ENCODE measurements at places on chromosomes 4 and X.
A peak's percentile ranks its signal among the peaks of the same experiment; 100 is the strongest.

GRCh38 chr4:143344774-143345173 is 8.1 kb downstream of the GAB1 start:
- no peak for DNase-seq
- H3K27ac ChIP-seq: peak overlapping the region; percentile 71
- no peaks in the 10 kb centered on the region for H3K36me3 ChIP-seq
- H3K27me3 ChIP-seq: no peaks in the 10 kb centered on the region

GRCh38 chr4:16231570-16232245 is 5.4 kb upstream of the TAPT1 start:
- H3K27me3 ChIP-seq: no peaks in the 10 kb centered on the region
- H3K4me1 ChIP-seq: no peaks in the 10 kb centered on the region
- H3K36me3 ChIP-seq: no peaks in the 10 kb centered on the region
- no peak overlapping the region for H3K27ac ChIP-seq
- no peak overlapping the region for H3K4me3 ChIP-seq

- H3K27ac ChIP-seq: no peak overlapping the region
- H3K27me3 ChIP-seq: no peaks in the 10 kb centered on the region
- no peaks in the 10 kb centered on the region for H3K4me1 ChIP-seq
- H3K4me3 ChIP-seq: no peak overlapping the region
- no peaks in the 10 kb centered on the region for H3K36me3 ChIP-seq
These were observed 96.4 kb upstream of the HS3ST1 start for GRCh38 chr4:11525085-11525484.

DNA sequence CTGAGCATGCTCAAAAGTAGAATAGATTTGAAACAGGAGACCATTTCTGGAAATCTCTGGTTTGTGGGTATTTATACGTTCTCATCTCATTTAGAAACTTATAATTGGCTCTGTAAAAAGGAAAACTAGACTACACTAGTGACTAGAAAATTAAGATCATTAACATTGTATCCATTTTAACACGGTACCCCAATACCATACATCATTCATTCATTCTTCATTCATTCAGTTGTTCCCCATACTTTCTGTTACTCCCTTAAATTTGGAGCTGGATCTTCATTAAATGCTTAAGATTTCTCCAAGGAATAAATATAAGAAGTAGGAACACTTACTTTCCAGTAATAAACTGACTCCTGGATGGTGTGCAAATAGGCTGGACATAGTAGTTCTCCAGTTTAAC is 1.3 kb downstream of the ARSJ start:
- peak overlapping the region; percentile 91 for H3K27ac ChIP-seq
- no peaks in the 10 kb centered on the region for H3K27me3 ChIP-seq
- peak overlapping the region; percentile 81 for H3K4me3 ChIP-seq
- no peaks in the 10 kb centered on the region for H3K36me3 ChIP-seq
